Activated T-helper 1 cell treated with anti-CD3 and anti-CD28 coated beads, Interleukin-12 subunit alpha, Interleukin-12 subunit beta, Interleukin-2, Interleukin-4 antibody, amounts not matched to agents 30 ng/mL and 10 ng/mL and 1 ng/mL, durations not matched to agents 14 hours and 24 hours and 36 hours (primary cell): ENCODE measurements at places on chromosomes 16 and 17. TPM values are rescaled to one million over a fixed set of nuclear protein-coding genes. Genes with fewer than 3 reads are reported as not detected.

The CNGB1 gene
- not detected in 2 replicates for total RNA-seq

- H3K4me1 ChIP-seq: no peaks in the 10 kb centered on the region
- no peak for DNase-seq
- no peak overlapping the region for H3K4me3 ChIP-seq
- H3K27ac ChIP-seq: no peak overlapping the region
These were observed 77.0 kb upstream of the MTMR4 start for GRCh38 chr17:58591455-58591854.

DNA sequence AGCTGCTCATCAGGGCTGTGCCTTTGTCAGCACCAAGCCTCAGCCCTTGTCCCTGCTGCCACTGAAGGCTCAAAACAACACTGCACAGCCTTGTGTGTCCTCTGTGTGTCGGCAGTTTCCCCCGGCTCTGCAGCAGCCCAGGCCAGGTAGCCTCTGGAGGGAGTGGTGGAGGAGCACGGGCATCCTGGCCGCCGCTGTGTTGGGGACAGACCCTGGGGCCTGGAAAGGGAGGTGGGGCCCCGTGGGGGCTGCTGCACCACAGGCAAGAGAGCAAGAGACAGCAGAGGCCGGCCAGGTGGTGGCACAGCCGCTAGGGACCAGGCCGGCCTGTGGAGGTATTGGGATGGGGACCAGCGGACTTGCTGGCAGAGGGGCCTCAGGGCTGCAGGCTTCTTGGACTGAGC, 96.9 kb upstream of the ZNF750 start:
- peaks cover 36% of the 10 kb centered on the region for H3K36me3 ChIP-seq
- no peak overlapping the region for H3K4me3 ChIP-seq
- DNase-seq: no peak
- H3K27ac ChIP-seq: no peak overlapping the region

DNA sequence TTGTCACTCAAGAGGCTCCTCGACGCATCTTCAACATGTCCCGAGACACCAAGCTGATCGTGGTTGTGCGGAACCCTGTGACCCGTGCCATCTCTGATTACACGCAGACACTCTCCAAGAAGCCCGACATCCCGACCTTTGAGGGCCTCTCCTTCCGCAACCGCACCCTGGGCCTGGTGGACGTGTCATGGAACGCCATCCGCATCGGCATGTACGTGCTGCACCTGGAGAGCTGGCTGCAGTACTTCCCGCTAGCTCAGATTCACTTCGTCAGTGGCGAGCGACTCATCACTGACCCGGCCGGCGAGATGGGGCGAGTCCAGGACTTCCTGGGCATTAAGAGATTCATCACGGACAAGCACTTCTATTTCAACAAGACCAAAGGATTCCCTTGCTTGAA, 101.0 kb downstream of the HS3ST2 start:
- peaks cover 2% of the 10 kb centered on the region for H3K27me3 ChIP-seq
- no peak overlapping the region for H3K4me3 ChIP-seq
- no peaks in the 10 kb centered on the region for H3K36me3 ChIP-seq
- no peaks in the 10 kb centered on the region for H3K4me1 ChIP-seq
- DNase-seq: no peak

- no peaks in the 10 kb centered on the region for H3K36me3 ChIP-seq
- no peak overlapping the region for H3K27ac ChIP-seq
- H3K4me1 ChIP-seq: no peaks in the 10 kb centered on the region
- peaks cover 2% of the 10 kb centered on the region for H3K27me3 ChIP-seq
These were observed 54.7 kb downstream of the HS3ST2 start for GRCh38 chr16:22868593-22869224.

The KCNH6 gene
- not detected in 2 replicates for total RNA-seq

The KRT33A gene
- total RNA-seq: not detected in 2 replicates

DNA sequence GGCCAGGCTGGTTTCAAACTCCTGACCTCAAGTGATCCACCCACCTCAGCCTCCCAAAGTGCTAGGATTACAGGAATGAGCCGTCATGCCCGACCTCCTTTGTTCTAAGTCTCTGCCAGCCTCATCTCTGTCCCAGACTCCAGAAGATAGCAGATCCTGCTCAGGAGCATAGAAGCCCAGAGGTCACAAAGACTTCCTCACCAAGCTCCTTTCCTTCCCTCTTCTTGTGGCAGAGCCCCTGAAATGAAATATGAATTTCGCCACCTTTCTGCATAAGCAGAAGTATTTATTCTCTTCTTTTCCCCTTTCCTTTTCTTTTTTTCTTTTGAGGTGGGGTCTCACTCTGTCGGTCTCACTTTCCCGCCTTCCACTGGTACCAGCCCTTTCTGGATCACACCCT, 11.5 kb upstream of the PIPOX start:
- H3K27me3 ChIP-seq: peaks cover 39% of the 10 kb centered on the region
- H3K27ac ChIP-seq: no peak overlapping the region

DNA sequence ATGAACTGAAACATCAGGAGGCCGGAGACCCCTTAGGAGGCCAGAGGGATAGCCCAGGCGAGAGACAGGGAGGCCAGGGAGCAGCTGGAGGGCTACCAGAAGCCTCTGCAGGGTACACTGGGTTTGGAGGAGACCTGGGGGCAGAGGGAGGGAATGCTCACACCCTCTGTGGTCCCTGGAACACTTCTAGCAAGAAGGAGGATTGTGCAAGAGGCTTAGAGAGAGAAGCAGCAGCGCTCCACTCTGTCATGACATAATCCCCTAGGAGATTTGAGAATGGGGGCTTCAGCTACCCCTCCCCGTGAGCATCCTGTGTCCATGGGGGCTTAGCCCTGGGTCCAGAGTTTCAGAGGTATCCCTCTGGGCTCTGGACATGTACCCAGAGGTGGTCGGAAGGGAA, 15.8 kb downstream of the GPR142 start:
- no peak for DNase-seq
- no peaks in the 10 kb centered on the region for H3K4me1 ChIP-seq
- H3K4me3 ChIP-seq: no peak overlapping the region
- no peaks in the 10 kb centered on the region for H3K36me3 ChIP-seq
- peaks cover 13% of the 10 kb centered on the region for H3K27me3 ChIP-seq

The OTOP2 gene
- not detected in 2 replicates for total RNA-seq

GRCh38 chr17:58184986-58185761, 7.4 kb upstream of the EPX start:
- H3K4me3 ChIP-seq: no peak overlapping the region
- peaks cover 5% of the 10 kb centered on the region for H3K4me1 ChIP-seq
- DNase-seq: no peak
- no peaks in the 10 kb centered on the region for H3K36me3 ChIP-seq

DNA sequence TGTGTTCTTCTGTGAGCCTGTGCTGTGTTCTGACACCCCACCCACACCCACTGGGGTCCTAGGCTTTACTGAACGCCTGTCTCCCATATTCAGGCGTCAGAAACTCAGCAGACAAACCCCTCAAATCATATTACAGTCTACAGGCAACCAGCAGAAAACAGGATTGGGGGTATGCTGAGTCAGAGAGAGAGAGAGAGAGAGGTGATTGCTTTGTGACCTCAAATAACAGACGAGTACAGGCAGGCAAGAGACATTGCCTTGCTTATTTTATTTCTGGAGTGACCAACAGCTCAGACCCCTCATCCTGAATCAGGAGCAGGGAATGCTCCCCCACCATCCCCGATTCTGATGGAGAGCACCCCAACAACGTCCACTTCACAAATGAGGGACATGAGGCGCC, 473.9 kb downstream of the PMP22 start:
- H3K27me3 ChIP-seq: peaks cover 5% of the 10 kb centered on the region
- H3K4me3 ChIP-seq: no peak overlapping the region
- no peak overlapping the region for H3K27ac ChIP-seq

The NETO2 gene
- 28.0 and 29.8 TPM in 2 replicates for total RNA-seq

DNA sequence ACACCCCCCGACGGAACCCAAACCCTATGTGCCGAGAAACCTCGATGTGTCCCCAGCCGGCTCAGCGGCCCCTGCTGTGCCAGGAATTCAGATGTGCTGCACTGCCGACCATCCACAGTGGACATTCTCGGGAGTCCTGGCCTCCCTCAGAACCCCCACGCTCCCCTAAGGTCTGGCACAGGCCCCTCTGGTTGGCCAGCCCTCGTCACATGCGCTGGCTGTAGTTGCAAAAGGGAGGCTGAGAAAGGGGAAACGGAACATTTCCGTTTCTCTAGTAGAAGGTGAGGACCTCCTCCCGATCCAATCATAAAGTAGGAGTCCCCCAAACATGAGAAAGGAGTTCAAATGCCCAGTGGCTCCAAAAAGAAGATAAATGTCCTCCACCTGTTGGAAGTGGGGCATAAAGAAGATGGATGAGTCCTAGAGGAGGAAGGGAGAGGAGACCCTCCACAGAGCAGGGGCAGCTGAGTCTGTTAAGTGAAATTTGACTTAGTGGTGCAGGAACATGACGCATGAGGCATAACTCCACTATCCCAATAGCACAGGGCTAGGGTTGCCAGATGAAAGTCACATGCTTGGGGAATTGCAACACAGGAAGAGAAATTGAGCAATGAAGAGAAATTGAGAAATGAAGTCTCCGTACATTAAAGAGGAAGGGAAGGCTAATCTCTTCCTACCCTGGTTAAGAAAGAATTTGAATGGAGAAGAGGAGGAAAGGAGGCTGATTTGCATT, 49.3 kb upstream of the WSB1 start:
- H3K4me3 ChIP-seq: no peak overlapping the region
- H3K4me1 ChIP-seq: peaks cover 20% of the 10 kb centered on the region
- H3K27ac ChIP-seq: no peak overlapping the region
- peaks cover 34% of the 10 kb centered on the region for H3K27me3 ChIP-seq
- DNase-seq: no peak
